ENCODE measurements at places on chromosomes 12 and 14.
A peak's percentile ranks its signal among the peaks of the same experiment; 100 is the strongest.

DNA sequence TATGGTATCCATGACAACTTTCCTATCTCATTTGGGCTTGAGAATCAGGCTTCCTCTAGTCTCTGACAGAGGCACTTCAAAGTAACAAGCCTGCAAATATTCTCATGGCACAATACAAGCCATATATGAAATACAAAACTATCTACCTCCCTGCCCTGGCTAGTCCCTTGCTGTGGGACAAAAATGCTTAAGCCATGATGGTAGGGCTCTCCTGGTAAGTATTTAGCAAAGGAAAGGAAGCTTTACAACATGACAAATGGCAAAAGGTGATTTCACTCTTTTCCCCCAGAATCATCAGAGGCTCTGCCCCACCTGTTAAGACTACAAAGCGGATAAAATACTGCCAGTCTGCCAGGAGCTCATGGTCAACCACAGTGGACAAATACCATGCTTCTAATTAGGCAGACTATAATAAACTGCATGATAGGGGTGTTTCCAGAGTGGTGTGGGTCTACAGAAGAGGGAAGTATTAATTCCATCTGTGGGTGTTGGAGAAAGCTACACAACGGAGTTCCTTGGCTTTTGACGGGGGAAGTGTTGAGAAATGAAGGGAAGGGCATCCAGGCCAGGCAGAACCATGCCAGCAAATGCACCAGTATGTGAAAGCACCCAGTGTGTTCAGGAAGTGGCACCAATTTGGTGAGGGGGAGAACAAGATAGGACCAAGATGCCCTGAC is 92.9 kb downstream of the SPTSSA start:
- DNase-seq = no peak

DNA sequence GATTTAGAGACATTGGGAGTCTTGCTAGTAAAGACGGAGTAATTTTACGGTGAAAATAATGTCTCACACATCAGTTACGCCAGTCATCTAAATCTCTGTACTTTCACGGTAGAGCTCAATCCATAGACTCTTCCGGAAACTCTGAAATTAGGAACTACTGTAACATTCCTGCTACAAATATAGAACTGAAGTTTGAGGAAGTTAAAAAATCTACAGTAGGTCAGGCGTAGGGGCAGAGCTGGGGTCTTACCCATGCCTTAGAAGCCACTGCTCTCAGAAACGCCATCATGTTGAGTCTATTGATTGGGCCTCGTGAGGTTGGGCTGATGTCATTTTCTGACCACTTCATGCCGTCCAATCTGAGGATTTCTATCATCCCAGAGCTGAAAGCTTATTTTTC is 1029.8 kb upstream of the TMEM132C start:
- DNase-seq = no peak

- DNase-seq = no peak
Observed at GRCh38 chr14:42469637-42470426, 863.2 kb downstream of the LRFN5 start.

DNA sequence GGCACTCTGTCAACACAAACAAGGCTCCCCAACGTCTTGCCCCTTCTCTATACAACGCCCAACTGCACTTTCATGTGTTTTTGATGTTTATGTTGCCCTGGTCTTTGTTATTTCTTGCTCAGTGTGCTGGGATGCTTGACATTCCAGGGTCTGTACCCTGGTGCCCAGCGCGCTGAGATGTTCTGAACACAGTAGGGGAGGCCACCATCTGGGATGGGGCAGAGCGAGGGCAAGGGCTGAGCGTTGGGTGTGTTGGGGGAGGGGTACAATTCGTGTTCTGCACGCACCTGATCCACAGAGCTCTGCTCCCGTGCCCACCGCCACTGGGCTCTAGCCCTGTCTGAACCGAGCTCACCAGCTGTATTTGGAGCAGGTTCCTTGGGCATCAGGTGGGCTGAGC is 52.9 kb downstream of the ISCA2 start:
- DNase-seq = no peak

DNA sequence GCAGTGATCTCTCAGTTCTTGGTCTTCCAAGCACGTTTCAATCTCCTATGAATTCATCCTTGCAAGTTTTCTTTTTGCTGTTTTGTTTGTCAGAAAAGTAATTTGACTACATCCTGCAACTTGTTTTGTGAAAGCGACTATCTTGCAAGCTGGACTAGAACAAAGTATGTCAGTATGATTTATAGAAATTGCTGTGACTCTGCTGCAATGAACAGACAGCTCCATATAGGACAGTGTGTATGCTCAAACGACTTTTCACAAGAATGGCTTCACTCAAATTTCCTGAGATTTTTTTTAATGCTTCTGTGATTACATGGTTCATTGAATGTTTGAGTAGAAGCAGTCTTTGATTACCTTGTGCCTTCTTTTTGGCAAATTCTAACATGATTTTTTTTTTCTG is 123.5 kb upstream of the TRHDE start:
- no peak for DNase-seq

DNA sequence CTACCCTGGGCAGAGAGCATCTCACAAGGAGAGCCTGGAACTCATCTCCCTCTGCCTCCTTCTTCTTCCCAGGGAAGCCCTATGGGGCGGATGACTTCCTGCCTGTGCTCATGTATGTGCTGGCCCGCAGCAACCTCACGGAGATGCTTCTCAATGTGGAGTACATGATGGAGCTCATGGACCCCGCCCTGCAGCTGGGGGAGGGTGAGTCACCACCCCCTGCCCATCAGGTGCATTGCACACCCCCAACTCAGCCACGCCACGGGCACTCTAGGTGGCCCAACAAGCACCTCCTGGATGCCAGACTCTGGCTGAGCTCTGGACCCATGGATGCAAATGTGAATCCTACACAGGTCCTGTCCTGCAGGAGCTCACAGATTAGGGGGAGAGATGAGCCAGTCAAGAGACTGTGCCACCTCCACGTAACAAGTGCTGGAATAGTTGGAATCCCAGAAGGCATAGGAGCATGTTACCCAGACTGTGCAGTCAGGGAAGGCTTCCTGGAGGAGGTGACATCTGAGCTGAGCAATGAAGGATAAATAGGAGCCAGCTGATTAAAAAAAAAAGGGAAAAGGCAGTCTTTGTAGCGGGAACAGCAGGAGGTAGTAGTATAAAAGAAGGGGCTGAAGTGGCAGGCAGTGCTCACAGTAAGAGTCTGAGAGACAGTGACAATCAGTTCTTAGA is 71.9 kb downstream of the LGMN start:
- no peak for DNase-seq

DNA sequence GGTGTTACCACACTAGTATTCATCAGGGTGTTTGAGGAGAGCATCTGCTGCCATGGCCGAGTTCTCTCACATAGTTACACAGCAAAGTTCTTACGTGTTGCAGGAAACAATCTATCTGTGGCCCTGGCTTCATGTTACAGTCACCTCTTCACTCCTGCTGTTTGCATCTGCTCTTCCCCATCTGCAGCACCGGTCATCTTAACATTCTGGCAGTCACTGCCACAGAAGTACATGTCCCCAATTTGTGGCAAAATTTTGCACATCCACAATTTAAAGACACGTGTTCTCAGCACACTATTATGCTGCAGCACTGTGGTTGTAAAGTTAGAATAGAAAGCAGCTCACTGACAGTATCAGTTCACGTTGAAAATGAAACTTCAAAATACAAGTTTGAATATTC is 23.2 kb downstream of the MAPK1IP1L start:
- DNase-seq = peak; percentile 36

DNA sequence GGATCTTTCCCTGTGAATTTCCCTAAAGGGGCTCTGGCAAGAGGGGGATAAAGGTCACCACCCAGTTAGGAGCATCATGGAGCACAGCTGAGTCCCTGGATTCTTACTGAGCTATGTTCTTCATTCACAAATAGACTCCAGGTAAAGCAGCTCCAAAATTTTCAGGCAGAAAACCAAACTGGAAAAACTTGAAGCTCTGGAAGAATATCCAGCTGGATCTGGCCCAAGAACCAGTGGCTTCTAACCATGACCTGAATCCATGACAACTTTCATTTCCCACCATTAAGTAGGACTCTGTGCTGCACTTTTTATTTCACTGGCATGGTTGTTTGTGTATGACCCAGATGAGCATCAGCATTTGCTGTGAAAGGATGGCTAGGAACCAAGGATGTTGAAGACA is 180.4 kb upstream of the FKBP4 start:
- no peak for DNase-seq

GRCh38 chr14:102492531-102492910 is 17.1 kb downstream of the ANKRD9 start:
- DNase-seq = no peak

DNA sequence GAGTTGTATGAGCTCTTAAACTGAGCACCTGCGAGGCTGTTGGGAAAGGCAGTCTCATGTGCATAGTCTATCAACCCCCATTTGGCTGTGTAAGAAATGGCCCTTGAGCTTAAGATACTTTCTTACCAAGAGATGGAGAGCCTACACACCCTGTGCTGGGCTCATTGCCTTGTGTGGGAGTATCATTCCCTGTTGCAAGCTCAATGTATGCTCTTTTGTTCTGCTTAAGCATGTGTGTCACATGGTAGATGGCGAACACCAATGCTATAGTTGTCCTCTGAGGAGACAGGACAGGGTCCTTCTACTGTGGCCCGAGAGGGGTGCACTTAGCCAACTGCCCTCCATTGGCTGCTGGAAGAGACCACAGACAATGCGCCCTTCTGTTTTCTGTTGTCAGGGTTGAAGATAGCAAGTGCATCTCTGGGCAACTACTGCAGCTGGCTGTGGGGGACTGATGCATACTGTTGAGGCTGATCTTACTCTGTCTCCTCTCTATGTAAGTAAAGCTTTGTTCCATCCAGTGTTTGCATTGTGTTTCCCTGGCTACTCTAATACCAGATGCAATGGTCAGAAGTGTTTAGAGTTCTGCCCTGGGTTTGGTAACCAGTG is 79.5 kb downstream of the PTPRB start:
- DNase-seq = no peak
